ENCODE measurements at places on chromosomes 5 and 9.

GRCh38 chr5:6875376-6875775 is 162.1 kb downstream of the TENT4A start:
- no peak for DNase-seq

DNA sequence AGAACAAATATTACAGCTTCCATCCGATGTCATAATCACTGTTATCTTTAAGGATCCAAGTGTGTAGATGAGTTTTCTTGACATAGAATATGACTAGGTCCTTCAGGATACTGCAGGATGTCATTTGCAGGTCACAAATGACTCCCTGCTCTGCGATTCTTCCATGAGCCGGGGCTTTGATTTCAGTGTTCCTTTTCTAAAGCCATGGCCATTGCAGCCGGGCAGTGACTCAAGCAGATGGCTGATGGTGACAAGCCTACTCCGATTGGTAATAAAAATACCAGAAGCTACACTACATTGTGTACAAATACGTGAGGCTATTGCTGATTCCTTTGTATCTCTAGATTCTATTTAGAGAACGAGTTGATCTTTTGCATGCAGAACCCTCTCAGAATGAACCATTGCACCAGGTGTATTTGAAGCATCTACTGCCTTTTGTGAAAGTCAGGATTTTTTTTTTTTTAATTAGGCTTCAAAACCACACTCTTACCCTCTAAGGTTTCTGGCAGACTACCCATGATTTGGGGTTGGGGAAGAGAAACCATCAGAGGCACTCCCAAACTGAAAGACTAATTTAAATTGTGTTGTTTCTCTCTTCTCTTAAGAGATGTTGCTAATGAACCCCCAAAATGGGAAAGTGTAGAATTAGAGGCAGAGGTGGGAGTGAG is 271.0 kb upstream of the ADRA1B start:
- no peak for DNase-seq

DNA sequence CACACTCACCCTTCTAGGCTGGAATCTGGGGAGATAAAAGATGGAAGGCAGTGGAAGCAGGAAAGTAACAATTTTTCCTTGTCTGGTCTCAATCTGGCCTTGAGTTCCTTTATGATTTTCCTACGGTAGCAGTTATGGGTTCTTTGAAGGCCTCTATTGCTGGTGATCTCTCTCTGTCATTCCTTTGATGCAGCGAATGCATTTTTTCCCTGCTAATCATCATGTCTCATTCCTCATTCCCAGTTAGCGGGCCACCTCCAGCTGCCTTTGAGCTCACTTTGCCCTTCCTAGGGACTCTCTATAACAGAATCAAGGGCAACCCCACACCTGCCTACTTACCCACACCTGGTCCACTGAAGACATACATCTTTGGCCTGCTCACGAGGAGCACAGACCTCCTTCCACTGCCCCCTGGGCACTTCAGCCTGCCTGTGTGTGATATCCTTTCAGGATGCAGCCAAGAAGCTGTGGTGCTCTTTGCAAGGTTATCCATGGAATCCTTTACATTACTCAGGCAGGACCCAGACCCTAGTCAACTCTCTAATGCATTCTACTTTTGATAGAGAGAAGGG is 191.7 kb downstream of the DRD1 start:
- DNase-seq: no peak

DNA sequence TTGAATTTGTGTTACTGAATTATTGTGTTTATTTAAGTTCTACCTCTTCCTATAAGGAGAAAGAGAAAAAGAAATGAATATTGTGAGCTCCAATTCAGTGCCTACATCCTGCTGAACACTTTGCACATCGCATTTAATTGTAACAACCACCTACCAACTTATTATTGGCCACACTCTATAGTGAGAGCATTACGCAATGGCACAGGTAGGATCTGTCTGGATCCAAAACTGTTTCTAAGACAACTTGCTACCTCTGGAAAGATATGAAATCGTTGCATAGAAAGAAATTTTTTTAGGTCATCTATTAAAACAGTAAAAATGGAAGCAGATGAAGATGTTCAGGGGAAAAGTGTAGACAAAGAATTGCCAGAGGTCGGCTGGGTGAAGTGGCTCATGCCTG is 227.2 kb upstream of the SNX2 start:
- DNase-seq: no peak

DNA sequence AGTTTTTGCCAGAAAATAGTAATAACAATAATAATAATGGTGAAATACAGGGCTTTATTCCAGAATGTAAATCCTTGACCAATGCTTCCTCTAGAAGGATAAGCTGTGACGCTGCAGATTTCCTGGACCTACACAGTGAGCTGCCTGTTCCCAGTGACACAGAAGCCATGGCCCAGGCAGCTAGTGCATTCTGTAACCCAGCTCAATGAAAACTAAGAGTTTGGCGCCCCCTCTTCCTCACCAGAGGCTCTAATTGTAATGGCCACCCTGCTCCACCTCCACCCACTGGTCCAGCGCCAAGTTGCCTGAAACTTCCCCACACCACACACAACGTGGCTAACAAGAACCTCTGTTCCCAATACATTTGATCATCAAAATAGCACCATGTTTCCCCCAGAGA is 248.1 kb downstream of the CETN3 start:
- no peak for DNase-seq

All from stimulated activated CD4-positive, alpha-beta T cell treated with anti-CD3 and anti-CD28 coated beads, Interleukin-1b, Interleukin-23, amount 100 ng/mL, for 48 hours (primary cell).